Breast epithelium (tissue), 4 donors: ENCODE measurements at places on chromosomes 13 and 19. TPM values are rescaled to one million over a fixed set of nuclear protein-coding genes. Genes with fewer than 3 reads are reported as not detected.

GRCh38 chr19:17340302-17340870 is 3.0 kb downstream of the GTPBP3 start:
- H3K4me3 ChIP-seq = no peak overlapping the region
- no peak overlapping the region for H3K27ac ChIP-seq
- no peaks in the 10 kb centered on the region for H3K27me3 ChIP-seq
- DNase-seq = no peak
- H3K4me1 ChIP-seq = peaks cover 2% of the 10 kb centered on the region

- H3K27ac ChIP-seq = no peak overlapping the region
- H3K36me3 ChIP-seq = no peaks in the 10 kb centered on the region
- H3K27me3 ChIP-seq = no peaks in the 10 kb centered on the region
- no peaks in the 10 kb centered on the region for H3K4me1 ChIP-seq
- H3K4me3 ChIP-seq = no peak overlapping the region
Observed at GRCh38 chr13:48295271-48295670, 8.3 kb upstream of the RB1 start.

DNA sequence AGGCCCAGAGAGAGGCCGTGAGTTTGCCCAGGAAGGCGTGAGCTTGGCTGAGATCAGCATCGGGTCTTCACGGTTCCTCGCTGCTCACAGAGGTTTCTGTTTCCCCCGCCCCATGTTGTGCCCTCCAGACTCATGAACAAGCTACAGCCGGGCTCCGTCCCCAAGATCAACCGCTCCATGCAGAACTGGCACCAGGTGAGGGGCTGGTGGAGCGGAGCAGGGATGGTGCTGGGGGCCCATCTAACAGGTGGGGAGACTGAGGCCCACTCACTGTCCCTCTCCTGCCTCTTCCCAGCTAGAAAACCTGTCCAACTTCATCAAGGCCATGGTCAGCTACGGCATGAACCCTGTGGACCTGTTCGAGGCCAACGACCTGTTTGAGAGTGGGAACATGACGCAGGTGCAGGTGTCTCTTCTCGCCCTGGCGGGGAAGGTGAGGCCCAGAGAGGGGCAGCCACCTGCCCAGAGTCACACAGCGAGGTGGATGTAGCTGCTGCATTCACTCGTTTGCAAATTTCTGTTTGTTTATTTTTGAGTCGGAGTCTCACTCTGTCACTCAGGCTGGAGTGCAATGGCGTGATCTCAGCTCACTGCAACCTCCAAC is 6.0 kb downstream of the CNN2 start:
- no peak overlapping the region for H3K27ac ChIP-seq
- H3K36me3 ChIP-seq = no peaks in the 10 kb centered on the region
- H3K4me1 ChIP-seq = no peaks in the 10 kb centered on the region

DNA sequence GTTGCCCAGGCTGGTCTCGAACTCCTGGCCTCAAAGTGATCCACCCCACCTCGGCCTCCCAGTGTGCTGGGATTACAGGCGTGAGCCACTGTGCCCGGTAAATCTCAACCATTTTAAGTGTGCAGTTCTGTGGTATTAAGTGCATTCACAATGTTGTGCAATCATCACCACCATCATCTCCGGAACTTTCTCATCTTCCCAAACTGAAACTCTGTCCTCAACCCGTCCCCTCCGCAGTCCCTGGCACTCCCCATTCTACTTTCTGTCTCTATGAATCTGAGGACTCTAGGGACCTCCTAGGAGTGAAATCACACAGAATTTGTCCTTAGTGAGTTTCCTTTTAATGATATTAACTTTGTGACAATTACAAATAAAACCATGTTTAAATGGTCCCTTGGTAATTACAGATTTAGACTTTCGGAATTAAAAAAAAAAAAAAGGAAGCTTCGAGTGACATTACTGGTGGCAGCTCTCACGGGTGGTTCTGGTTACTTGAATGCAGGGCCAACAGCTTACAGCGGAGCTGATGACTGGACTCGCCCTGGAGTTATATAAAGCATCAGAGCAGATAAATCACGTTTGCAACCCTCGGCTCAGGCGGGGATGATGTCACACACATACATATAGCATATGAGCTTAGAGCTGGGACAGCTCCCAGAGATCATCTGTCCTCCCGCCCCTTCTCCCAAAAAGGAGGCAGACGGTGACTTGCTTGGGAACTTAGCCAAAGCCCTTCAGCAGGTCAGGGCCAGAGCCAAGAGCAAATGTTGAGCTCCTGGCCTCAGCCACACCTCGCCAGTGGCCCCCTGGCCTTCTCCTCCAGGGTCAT is 89.8 kb downstream of the ZNF557 start:
- no peaks in the 10 kb centered on the region for H3K27me3 ChIP-seq
- peaks cover 4% of the 10 kb centered on the region for H3K36me3 ChIP-seq
- peak overlapping the region; percentile 53 for H3K27ac ChIP-seq
- no peak for DNase-seq

DNA sequence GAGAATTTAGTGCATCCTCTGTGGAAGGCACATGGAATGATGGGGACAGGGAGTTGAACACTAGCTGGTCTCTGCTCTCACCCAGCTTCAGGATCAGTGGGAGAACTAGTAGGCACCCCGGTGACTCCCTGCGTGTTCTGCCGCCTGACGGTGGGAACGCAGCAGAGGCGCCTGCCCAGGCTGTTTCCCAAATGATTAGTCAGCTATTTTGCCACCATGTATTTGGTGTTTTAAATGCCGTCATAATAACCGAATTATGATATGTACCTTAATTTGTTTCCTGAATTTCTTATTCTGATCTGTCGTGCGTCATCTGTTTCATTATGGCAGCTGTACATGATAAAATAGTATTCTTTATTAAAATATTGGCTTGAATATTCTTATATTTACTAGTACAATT is 115.9 kb upstream of the GJB6 start:
- no peak overlapping the region for H3K4me3 ChIP-seq
- DNase-seq = no peak
- H3K36me3 ChIP-seq = no peaks in the 10 kb centered on the region
- H3K27ac ChIP-seq = no peak overlapping the region
- no peaks in the 10 kb centered on the region for H3K27me3 ChIP-seq

GRCh38 chr19:1942078-1942933 is 1.3 kb downstream of the CSNK1G2 start:
- no peaks in the 10 kb centered on the region for H3K36me3 ChIP-seq
- peak overlapping the region; percentile 97 for H3K27ac ChIP-seq
- H3K27me3 ChIP-seq = no peaks in the 10 kb centered on the region

DNA sequence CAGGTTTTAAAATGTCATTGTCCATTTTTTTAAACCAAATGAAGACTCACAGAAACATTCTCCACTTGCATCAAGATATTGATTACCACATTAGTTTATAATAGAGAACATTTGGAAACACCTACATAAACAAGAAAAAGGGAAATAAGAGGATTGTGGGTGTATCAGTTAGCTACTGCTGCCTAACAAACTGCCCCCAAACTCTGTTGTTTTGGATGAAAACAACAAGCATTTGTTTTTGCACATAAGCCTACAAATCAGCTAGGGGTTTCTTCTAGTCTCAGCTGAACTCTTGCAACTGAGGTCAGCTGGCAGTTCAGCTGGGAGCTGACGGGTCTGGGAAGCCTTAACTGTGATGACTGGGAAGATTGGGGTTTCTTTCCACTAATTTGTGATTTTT is 464.4 kb downstream of the COG6 start:
- no peaks in the 10 kb centered on the region for H3K27me3 ChIP-seq
- H3K36me3 ChIP-seq = no peaks in the 10 kb centered on the region
- H3K4me1 ChIP-seq = no peaks in the 10 kb centered on the region

- H3K27ac ChIP-seq = no peak overlapping the region
- no peak for DNase-seq
- H3K36me3 ChIP-seq = no peaks in the 10 kb centered on the region
- H3K4me1 ChIP-seq = peaks cover 4% of the 10 kb centered on the region
Observed at GRCh38 chr19:55372316-55373081, 2.2 kb upstream of the IL11 start.

DNA sequence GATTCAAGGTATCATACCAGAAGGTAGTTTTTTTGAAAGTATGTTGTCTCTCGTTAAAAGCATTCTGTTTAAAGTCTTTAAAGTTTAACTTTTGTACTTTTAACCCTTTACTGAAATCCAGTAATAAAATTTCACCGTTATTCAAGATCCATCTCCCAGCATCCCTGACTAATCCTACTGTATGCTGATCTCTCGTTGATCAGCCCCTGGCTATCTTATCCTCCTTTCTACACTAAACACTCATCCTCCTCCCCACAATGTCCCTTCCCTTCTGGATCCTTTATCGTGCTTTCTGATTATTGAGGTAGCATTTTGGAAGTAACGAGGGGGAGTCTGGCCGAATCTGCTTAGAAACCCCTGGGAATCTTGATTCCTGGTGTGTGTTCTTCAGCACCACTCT is 1.3 kb downstream of the TPP2 start:
- peak overlapping the region; percentile 98 for H3K4me3 ChIP-seq
- H3K27me3 ChIP-seq = no peaks in the 10 kb centered on the region
- H3K36me3 ChIP-seq = no peaks in the 10 kb centered on the region
- no peak for DNase-seq
- H3K4me1 ChIP-seq = no peaks in the 10 kb centered on the region
- H3K27ac ChIP-seq = no peak overlapping the region

GRCh38 chr13:79915114-79915811 is 425.7 kb downstream of the SPRY2 start:
- no peak overlapping the region for H3K4me3 ChIP-seq
- no peaks in the 10 kb centered on the region for H3K36me3 ChIP-seq
- no peak overlapping the region for H3K27ac ChIP-seq
- no peak for DNase-seq

- no peaks in the 10 kb centered on the region for H3K36me3 ChIP-seq
- no peaks in the 10 kb centered on the region for H3K27me3 ChIP-seq
- no peak overlapping the region for H3K4me3 ChIP-seq
- no peak overlapping the region for H3K27ac ChIP-seq
Observed at GRCh38 chr19:16403151-16403977, 68.4 kb downstream of the EPS15L1 start.

DNA sequence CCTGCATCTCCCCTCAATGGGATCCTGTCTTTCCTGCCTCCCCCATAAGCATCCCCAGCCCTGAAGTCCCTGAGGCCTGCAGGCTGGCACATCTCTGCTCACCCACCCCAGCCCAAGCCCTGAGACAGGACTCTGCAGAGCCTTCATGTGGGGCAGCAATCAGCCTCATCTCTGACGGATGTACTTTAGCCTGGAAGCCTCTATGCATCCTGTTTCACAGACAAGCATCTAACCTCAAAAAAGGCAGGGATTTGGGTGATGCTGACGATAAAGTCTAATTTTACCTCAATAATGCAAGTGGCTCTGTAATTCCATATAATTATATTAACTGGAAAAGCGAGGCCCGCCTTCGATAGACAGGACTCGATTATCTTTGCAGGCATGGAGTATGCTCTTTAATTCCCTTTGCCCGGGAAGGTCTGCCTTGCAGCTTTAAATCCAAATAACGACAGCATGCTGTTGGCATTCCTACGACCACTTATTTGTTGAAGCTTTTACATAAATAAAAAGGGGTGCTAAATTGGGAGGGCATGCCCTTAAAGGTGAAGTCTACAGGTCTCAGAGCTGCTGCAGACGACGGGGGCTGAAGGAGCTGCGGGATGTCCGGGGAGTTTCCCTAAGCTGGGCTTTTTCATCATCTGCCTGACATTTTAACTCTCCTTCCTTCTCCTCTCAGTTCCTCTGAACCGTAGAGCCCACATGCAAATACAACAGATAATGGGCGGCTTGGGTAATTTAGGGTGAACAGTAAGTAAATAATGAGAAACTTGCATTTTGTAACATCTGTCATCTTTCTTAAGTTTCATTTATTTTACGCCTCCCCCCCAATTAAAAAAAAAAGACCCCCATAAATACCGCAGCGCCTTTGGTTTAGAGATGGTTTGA is 211.5 kb downstream of the URI1 start:
- no peak overlapping the region for H3K27ac ChIP-seq
- no peaks in the 10 kb centered on the region for H3K36me3 ChIP-seq
- no peaks in the 10 kb centered on the region for H3K4me1 ChIP-seq
- DNase-seq = no peak
- H3K4me3 ChIP-seq = no peak overlapping the region

GRCh38 chr13:32838945-32839344 is 177.3 kb upstream of the KL start:
- no peak overlapping the region for H3K4me3 ChIP-seq
- H3K4me1 ChIP-seq = no peaks in the 10 kb centered on the region
- DNase-seq = peak; percentile 18
- H3K27ac ChIP-seq = no peak overlapping the region

DNA sequence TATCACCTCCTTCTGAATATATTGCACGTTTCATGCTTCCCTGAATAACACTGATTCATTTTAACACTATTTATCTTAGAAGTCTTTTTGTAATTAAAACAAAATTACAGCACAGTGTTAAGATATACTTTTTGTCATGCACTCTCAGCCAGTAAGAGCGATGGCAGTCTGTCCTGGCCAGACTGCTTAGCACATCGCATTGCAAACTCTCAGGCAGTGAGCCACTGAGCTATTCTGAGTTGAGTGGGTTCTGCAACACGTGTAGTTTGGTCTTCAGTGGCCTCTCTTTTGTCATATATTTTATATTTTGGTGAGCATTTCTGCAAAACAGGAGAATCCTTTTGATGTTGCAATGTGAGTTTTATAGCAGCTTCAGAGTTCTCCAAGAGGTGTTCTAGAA is 332.1 kb downstream of the HS6ST3 start:
- H3K27ac ChIP-seq = no peak overlapping the region
- no peaks in the 10 kb centered on the region for H3K36me3 ChIP-seq
- DNase-seq = no peak
- H3K27me3 ChIP-seq = no peaks in the 10 kb centered on the region
- no peaks in the 10 kb centered on the region for H3K4me1 ChIP-seq
- no peak overlapping the region for H3K4me3 ChIP-seq

- H3K4me1 ChIP-seq = no peaks in the 10 kb centered on the region
- H3K27ac ChIP-seq = no peak overlapping the region
- H3K27me3 ChIP-seq = no peaks in the 10 kb centered on the region
- no peak overlapping the region for H3K4me3 ChIP-seq
- DNase-seq = no peak
- H3K36me3 ChIP-seq = no peaks in the 10 kb centered on the region
Observed at GRCh38 chr13:21453387-21454081, 5.6 kb downstream of the ZDHHC20 start.

DNA sequence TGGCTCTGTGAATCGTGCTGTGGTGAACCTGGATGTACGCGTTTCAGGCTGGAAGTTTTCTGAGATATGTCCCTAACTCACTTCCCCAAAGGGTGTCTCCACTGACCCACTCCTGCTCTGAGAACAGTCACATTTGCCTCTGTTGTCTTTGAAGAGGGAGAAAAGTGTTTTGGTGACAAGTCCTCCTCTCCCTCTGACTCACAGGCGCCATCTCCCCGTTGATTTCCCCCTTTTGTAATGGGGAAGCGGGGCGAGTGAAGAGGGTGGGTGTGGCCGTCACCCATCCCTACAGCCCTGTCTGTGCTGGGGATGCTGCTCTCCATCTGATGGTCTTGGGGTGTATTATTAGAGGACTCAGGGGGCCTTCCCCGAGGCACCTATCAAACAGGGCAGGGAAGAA is 9.6 kb downstream of the APC2 start:
- H3K27me3 ChIP-seq = peaks cover 5% of the 10 kb centered on the region
- no peaks in the 10 kb centered on the region for H3K4me1 ChIP-seq
- H3K4me3 ChIP-seq = no peak overlapping the region

ZNF418 gene
- total RNA-seq = 3.2 TPM

ZNF223 gene
- total RNA-seq = 12.3 TPM

TIMM29 gene
- total RNA-seq = 21.6 TPM

ACP7 gene
- not detected for total RNA-seq

NCR1 gene
- not detected for total RNA-seq

TEX26 gene
- total RNA-seq = 0.48 TPM

ERICH4 gene
- total RNA-seq = not detected

ZNF442 gene
- 2.6 TPM for total RNA-seq

KLK7 gene
- total RNA-seq = not detected

ZBTB32 gene
- not detected for total RNA-seq

RPS16 gene
- 1,681 TPM for total RNA-seq

GJB6 gene
- total RNA-seq = not detected

ZFP82 gene
- total RNA-seq = 13.6 TPM

ATP4B gene
- not detected for total RNA-seq

SOHLH2 gene
- total RNA-seq = not detected
